NCI-H1694 treated with DMSO at 0.1 percent for 48 hours (cell line): ENCODE measurements at places on chromosomes 4 and X.

GRCh38 chr4:153142700-153143438, 61.4 kb upstream of the TRIM2 start:
- peak; percentile 85 for DNase-seq

- no peak for DNase-seq
Observed at GRCh38 chr4:7217474-7218321, 25.4 kb downstream of the SORCS2 start.

- no peak for DNase-seq
Observed at GRCh38 chr4:177005674-177006230, 213.0 kb upstream of the VEGFC start.

DNA sequence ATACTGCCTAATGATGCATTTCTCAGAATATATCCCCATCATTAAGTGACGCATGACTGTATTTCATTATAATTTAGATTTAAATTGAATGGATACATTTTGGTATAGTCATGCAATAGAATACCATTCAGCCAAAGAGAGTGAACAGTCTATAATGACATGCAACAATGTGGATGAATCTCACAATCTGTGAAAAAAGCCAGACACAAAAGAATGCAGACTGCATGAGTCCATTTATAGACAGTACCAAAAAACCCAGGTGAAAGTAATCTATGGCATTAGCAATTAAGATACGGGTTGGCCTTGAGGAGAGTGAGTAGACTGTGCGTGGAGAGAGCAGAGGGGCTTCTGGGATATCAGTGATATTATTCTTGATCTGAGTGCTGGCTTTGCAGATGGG, 239.7 kb upstream of the PGRMC2 start:
- DNase-seq: no peak

- DNase-seq: no peak
Observed at GRCh38 chr4:175988511-175988910, 77.1 kb upstream of the WDR17 start.

GRCh38 chr4:188400451-188400850, 261.2 kb downstream of the TRIML1 start:
- DNase-seq: no peak
